ENCODE measurements at places on chromosomes 6 and 20.
A peak's percentile ranks its signal among the peaks of the same experiment; 100 is the strongest.

DNA sequence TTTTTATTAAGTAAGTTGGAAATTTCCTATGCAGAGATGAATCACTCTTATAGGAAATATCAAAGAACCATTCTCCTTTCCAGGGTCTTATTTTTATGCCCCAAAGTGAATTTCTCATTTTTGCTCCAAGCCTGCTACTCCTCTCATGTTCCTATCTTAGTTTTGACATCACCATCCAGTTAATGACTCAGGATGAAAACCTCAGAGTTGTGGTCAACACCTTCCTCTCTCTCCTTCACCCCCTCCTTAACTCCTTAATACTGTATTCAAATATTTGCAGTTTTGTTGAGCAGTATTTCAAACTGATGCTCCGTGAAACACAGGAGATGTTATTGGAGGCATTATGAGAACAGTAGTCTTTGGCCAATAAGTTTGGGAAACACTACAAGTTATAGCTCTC, 64.1 kb downstream of the NRN1 start:
- DNase-seq, result no peak

GRCh38 chr6:85192596-85192995, 257.3 kb upstream of the NT5E start:
- no peak for DNase-seq

- no peak for DNase-seq
Measured at GRCh38 chr20:5156675-5157448, 30.1 kb downstream of the CDS2 start.

GRCh38 chr20:22921595-22922421, 113.3 kb upstream of the SSTR4 start:
- DNase-seq, result no peak

- DNase-seq, result no peak
Measured at GRCh38 chr6:107293350-107293749, 166.0 kb downstream of the PDSS2 start.

DNA sequence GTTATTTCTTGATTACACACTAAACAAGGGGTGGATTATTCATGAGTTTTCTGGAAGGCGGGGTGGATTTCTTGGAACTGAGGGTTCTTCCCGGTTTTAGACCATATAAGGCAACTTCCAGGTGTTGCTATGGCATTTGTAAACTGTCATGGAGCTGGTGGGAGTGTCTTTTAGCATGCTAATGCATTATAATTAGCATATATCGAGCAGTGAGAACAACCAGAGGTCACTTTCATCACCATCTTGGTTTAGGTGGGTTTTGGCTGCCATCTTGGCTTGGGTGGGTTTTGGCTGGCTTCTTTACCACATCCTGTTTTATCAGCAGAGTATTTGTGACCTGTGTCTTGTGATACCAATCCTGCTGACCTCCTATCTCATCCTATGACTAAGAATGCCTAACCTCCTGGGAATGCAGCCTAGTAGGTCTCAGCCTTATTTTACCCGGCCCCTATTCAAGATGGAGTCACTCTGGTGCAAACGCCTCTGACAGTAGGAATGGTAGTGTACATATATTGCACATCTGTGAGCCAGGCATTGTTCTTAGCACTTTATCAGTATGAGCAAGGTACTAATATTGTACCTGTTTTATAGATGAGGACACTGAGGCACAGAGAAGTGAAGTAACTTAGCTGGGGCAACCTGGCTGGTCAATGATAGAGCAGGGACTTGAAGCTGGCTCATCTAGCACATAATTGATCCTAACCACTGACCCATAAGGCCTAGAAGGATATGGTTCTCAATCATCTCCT, 203.7 kb downstream of the NFATC2 start:
- DNase-seq, result no peak

DNA sequence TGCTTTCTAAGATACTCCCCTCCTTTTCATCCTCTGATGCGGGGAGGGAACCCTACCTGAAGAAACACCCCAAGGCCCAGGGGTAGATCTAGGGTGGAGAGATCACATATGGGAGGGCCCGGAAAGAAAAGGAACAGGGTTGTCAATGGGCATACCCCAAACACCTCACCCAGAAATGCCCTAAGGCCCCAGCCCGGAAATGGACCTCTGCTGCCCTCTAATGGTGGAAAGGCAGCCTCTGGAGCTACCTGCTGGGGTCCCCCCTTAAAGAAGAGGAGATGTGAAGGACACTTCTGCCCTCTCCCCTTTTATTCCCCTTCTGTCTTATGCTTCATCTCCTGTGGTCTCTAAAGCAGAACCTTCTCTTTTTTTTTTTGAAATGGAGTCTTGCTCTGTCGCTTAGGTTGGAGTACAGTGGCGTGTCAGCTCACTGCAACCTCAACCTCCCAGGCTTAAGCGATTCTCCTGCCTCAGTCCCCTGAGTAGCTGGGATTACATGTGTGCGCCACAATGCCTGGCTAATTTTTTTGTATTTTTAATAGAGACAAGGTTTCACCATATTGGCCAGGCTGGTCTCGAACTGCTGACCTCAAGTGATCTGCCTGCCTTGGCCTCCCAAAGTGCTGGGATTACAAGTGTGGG, 458 bp upstream of the ARMC12 start:
- peak; percentile 86 for DNase-seq

- peak; percentile 12 for DNase-seq
Measured at GRCh38 chr6:141682391-141682790, 450.3 kb upstream of the GJE1 start.

DNA sequence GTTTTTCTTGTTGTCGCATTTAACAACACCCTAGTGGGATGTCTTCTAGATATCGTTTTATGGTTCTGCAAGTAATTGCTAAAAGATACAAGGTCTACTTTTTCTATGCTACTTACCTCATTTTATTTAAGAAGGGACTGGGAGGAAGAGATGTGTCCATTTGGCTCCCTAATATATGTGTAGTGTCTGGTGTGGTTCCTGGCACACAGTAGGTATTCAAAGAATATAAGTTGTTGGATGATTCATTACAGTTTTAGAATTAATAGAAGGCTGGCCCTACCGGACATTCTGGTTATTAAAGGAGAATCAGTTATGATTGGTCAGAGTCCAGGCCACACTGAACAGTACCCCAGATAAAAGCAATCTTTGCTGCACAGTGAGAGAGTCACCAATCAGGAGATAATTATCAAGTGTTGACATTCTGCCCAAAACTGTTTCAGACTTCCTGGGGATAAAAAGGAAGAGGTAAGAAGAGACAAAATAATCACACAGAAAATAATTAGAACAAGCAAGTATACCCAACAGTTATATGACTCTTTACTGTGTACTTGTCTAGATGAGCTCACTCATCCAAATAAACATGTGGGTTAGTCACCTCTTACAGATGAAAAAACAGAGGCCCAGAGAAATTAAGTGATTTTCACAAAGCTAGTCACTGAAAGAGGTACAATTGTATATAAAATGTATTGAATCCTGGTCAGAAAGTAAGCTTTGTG, 7.0 kb downstream of the TMEM244 start:
- no peak for DNase-seq

DNA sequence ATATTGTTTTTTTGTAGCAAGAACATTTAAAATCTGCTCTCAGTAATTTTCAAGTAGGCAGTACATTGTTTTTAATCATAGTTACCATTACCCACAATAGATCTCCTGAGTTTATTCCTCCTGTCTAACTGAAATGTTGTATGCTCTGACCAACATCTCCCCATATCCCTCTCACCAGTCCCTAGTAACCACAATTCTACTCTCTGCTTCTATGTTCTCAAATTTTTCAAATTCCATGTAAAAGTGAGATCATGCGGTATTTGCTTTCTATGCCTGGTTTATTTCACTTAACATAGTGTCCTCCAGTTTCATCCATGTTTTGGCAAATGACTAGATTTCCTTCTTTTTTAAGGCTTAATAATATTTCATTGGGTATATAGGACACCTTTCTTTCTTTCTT, 300.5 kb downstream of the KCNQ5 start:
- DNase-seq, result no peak

GRCh38 chr6:148846778-148847761, 100.2 kb downstream of the UST start:
- DNase-seq, result no peak

DNA sequence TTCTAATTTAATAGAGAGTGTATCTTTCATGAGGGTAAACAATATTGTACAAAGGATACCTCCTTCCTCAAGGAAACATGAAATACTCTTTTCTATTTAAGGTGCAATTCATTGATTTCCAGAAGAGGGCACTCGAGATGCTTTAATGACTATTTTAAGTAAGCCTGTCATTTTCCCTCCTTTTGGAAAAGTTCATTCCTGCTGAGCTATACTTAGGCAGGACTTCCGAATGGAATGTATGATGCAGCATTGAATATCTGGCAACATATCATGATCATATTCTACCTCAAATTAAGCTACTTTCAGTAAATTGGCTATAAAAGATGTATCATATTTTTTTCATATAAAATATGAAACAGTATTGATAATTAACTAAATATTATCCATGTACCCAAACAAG, 5.0 kb downstream of the DST start:
- peak; percentile 78 for DNase-seq

DNA sequence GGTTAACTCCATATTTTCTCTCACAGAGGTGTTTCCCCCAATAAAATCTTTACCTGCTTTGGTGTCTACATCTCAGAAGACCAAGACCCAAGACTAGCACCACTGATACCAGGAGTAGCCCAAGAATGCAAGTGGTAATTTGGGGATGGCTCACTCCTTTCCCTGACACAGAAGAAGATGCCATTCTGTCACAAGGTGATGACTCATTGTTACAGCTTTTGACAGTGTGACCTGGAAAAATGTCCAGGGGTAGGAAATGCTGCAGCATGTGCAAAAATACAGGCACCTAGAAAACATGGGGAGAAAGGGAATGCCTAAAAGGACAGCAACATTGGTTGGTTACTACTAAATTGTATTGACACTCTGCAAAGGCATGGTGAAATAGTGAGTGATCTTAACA, 254.0 kb upstream of the GJE1 start:
- DNase-seq, result no peak

- no peak for DNase-seq
Measured at GRCh38 chr6:108118359-108118724, 43.8 kb upstream of the OSTM1 start.

GRCh38 chr6:53067849-53068361, 2.7 kb downstream of the FBXO9 start:
- no peak for DNase-seq

- DNase-seq, result no peak
Measured at GRCh38 chr6:28383235-28384142, 16.1 kb downstream of the ZSCAN12 start.

DNA sequence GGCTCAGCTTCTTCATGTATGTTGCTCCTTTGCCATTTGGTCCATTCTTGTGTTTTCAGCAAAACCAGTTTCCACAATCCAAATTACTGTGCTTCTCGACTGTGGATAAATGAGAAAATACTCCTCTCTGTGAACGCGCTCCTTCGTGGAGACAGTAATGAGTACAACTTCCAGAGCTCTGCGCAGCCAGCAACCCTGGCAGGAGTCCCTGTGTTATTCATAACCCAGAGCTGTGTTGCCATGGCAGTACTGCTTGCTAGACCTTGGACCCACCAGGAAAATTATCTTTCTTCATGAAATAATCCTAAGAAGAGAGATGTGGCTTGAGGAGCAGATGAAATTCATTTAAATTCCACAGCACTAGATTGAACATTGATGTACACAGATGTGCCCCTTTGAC, 73.7 kb downstream of the SLC22A3 start:
- DNase-seq, result no peak

DNA sequence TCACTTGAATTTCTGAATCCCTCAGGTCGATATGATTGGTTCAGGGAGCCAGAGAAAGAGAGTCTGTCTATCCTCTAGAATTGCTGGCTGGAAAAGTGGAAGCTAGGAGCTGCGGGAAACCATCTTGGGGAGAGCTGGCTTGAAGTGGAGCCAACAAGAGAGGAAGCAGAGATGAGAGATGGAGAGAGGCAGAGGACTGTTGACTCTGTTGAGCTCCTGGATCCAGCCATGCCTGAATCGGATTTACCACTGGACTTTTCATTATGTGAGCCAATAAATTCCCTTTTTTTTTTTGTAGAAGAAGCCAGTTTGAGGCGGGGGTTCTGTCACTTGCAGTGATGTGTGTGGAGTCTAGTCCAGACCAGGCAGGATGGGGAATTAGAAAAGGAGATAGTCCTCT, 13.9 kb upstream of the SLC9A8 start:
- DNase-seq, result no peak

DNA sequence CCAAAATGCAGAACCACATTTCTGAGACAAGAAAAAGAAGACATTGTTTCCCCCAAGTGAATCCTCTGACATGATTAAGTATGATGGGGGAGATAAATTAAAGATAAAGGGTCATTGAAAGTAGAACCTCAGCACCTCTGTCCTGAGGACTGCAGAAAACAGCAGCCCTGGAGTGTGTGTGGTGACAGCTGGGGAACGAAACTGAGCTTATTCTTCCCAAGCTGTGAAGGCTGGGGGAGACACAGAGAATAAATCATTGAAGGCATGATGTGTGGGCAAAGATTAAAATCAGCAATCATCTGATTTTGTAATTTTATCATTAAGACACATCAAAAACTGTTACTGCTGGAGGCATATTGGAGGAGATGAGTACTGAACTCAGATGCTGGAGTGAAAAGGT, 67.5 kb upstream of the GPR6 start:
- DNase-seq, result no peak

DNA sequence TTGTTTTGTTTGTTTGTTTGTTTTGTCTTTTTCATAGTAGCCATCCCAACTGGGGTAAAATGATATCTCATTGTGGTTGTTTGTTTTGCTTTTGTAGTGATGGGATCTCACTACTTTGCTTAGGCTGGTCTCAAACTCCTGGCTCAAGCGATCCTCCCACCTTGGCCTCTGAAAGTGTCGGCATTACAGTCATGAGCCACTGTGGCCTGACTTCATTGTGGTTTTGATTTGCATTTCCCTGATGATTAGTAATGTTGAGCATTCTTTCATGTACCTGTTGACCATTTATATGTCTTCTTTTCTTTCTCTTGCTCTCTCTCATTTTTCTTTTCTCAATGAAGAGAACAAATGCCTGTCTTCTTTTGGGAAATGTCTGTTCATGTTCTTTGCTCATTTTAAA, 30.8 kb upstream of the HLA-DOA start:
- no peak for DNase-seq

DNA sequence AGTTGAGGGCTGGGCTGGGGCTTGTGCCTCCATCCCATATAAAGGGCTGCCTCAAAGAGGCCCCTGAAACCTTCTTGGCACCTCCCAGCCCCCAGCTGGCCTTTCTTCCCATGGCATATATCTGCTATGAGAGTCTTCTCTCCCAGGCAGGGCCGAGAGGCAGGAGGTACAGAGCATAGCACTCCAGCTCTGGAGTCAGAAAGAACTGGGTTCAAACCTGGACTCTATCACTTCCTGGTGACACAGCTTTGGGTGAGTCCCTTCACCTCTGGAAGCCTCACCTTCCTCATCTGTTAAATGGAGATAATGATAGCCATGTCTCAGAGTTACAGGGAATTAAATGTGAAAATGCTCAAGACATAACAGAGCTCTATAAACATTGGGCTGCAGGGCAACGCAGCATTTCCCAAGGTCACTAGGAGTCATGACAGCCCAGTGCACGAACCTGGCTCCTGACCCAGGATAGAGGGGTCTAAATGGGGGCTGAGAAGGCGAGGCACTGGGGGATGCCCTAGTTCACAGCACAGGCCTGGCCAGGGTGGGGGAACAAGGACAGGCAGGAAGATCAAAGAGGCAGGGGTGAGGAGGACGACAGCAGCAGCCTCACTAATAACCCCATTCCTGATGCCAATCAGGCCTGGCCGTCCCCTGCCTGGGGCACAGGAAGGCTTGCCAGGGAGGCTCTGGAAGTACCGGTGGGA, 1.9 kb downstream of the FAM83C start:
- DNase-seq, result no peak
